ENCODE measurements at places on chromosomes 13 and 19.

GRCh38 chr13:21932996-21933395 lies 262.1 kb downstream of the FGF9 start:
- no peak for DNase-seq

DNA sequence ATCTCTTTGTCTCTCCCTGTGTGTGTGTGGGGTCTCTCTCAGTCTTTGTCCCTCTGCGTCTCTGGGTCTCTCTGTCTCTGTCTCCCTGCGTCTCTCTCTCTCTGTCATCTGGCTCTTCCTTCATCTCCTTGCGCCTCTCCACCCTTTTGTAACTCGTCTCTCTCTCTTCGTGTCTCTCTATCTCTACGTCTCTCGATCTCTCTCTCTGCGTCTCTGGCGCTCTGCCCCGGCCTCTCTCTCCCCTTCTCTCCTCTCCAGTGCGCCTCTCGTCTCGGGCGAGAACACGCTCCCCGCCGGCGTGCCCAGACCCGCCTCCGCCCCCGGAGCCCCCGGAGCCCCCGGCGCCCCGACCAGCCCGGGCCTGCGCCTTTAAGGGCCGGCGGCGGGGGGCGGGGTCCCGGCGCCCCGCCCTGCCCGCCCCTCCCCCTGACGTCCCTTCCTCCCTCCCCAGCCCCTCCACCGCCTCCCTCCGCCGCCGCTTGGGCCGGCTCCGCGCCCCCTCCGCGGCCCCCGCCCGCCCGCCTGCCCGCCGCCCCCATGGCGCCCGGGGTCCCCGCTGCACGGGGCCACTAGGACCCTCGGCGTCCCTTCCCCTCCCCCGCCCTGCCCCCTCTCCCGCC lies at the start of gene MARK4:
Gene MARK4 (plus strand): TSS at position 440 of the 620 bp plus-strand sequence. CDS start 318 bp downstream, outside the sequence.
- no peak for DNase-seq

DNA sequence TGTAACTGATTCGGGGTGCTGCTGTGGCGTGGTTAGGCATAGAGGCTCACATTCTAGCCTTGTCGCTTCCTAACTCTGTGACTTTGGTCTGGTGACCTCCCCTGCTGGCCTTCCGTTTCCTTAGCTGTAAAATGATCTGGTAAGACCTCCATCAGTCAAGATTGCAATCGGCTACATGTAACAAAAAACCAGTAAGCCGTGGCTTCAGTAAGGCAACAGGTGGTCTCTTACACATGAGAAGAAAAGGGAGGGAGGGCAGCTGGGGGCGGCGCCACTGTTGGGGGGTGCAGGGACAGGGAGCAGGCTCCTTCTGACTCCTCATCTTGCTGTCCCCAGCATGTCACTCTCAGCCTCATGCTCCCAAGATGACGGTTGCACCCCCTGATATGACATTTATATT lies 148.0 kb downstream of the SIPA1L3 start:
- DNase-seq = no peak

DNA sequence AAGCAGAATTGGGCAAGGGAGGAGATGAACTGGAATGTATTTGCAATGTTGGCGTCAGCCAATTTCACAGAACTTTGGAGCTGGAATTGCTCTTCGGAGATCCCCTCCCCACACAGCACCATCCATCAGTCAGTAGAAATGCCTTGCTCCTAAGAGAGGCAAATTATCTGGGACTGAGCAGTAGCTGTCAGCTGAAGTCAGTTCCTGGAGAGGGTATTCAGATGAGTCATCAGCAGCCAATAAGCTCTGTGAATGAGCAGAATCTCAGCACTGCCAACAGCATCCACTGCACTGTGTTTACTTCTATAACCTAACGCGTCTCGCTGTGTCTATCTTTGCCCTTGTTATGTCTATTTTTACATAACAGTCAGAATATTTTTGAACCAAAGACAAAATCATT lies 213.7 kb downstream of the SLITRK5 start:
- DNase-seq = peak; percentile 2

DNA sequence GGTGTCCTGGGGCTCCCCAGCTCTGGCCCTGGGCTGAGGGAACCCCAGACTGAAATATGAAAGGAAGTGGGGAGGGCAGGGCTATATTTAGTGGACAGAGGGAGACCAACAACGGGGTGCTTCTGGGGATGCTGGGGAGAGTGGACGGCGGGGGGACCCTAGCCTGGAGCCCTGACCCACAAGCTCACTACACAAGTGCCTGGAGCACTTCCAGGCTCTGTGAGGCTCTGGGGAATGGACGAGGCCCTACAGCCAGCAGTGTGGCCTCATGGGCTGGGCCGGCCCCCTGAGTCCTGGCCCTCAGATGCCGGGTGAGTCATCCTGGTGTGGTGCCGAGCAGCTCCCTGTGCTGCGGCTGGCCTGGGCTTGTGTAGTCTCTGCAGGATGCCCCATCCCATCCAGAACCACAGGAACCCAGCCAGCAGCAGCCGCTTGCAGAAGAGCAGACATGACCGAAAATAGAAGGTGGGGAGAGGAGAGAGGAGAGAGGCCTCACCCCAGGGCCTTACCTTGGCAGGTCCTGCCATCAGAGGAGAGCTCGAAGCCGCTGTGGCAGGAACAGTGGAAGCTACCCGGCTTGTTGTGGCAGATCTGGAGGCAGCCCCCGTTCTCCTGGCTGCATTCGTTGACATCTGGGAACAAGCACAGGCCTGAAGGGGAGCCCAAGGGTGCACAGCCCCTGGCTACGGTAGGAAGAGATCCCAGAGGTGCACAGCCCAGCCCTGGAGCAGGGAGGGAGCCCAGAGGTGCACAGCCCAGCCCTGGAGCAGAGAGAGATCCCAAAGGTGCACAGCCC lies 26.1 kb downstream of the GAS6 start:
- DNase-seq = no peak

DNA sequence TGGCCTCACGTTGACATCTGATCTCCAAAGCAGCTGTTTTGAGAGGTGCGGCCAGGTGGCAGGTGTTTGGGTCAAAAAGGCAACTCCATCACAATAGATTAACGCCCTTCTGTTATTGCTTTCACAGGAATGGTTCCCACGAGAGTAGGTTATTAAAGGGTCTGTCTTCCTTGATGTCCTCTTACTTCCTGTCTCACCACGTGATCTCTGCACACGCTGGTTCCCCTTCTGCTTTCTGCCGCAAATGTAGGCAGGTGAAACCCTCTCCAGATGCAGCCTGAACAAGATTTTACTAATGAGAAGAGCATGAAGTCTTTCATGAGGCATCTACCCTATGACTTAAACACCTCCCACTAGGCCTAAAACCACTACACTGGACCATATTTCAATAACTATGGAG lies 22.8 kb upstream of the ZNF564 start:
- no peak for DNase-seq

GRCh38 chr13:67224148-67224846 lies 5.8 kb downstream of the PCDH9 start:
- peak; percentile 27 for DNase-seq

DNA sequence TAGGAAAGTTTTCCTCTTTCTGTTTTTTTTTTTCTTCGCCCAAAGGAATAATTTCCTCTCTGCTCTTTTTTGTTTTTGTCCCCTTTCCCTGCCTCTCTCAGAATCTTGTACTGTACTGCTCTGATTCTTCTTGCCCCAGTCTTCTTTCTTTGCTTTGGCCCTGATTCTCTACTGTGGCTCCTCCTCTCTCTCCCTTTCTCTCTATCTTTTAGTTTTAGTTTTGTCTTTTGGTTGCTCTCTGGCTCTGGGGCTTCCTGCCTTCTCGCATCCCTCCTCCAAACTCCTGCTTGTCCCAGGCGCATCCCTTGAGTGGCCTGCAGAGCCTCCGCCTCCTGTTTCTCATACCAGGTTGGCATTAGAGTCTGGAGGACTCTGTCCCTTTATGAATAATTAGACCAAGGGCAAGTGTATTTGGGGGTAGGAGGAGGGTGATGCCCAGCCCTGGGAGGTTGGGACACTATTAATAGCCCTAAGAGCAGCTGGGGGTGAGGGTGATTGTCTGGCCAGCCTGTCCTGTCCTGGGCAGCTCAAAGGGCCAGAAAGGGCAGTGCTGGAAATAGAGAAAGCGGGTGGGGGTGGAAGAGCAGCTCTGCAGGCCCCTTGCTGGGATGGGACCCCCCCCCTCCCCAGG lies 39.1 kb downstream of the LYL1 start:
- DNase-seq = no peak

All from iPS DF 6.9 (cell line).